Myocyte (in vitro differentiated cells): ENCODE measurements at places on chromosomes 6 and 20.
A peak's percentile ranks its signal among the peaks of the same experiment; 100 is the strongest.

- DNase-seq: no peak
Measured at GRCh38 chr20:44398335-44398734, 42.8 kb downstream of the HNF4A start.

DNA sequence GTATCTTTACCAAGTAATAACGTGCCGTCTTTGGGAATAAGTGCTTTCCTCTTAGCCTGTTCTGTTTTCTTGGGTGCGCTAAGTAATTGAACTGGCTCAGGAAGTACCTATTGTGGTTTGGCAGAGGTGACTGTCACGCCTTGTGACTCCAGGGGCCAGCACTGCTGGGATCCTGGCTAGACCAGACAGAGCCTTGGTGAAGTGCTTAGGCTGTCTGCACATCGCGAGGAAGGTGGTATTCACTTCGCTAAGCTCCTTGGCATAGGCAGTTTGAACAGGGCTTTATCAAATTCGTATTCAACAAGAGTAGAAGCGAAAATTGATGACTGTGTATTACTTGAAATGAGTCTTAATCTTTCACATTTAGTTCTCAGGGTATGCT lies 17.6 kb downstream of the PRDM1 start:
- DNase-seq: no peak

DNA sequence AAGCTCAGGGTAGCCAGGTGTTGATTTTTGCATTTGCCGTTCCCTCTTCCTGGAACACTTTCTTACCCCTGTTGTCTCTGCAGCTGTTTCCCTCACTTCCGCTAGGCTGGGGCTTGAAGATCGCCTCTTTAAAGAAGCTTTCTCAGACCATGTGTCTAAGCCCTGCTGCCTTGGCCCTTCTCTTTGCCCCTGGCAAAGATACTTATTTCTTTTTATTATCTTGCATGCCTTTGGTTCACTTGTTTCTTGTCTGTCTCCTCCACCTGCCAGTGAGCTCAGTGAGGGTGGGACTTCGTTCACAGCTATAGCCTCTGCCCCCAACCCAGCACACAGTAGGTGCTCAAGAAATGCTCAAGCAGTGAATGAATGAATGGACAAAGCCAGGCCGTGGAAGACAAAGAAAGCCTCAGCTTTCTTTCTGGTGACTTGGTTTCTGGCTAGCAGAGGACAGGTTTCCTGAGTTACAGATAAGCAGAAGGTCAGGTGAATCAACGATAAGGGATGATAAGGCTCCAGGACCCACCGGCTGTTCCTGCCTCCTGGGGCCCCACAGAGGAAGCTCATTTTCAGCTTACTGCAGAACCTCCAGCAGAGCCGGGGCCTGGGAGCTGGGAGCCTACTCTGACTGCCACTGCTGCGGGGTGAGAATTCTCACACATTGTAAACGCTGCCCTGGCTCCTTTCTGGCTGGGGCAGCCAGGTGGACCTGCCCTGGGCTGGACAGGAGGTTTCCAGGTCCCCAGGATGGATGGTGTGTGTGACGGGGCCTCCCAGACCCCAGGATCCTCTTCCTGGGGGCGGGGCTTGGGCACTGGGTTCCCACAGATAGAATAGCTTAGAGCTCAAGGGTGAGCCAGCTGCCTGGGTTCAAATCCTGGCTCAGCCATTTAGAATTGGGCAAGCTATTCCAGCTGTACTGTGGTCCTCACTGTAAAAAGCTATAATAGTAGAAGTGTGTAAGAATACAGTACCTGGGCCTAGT lies 29.8 kb downstream of the SNAI1 start:
- no peak for DNase-seq

GRCh38 chr6:125793863-125794262 lies 3.1 kb downstream of the NCOA7 start:
- DNase-seq: no peak

DNA sequence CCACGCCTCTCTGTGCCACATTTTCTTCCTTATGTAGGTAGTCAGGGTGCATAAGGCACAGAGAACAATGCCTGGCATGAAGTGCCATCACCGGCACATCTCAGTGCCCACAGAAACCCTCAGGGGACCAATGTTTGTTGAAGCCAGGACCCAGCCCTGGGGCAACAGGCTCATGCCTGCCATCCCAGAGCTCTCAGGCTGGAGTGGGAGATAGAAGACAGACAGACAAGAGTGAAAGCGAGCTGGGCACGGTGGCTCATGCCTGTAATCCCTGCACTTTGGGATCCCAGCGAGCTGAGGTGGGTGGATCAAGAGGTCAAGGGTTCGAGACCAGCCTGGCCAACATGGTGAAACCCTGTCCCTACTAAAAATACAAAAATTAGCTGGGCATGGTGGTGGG lies 13.5 kb downstream of the EFCAB8 start:
- no peak for DNase-seq

GRCh38 chr6:47168180-47168579 lies 126.0 kb upstream of the ADGRF1 start:
- peak; percentile 91 for DNase-seq

DNA sequence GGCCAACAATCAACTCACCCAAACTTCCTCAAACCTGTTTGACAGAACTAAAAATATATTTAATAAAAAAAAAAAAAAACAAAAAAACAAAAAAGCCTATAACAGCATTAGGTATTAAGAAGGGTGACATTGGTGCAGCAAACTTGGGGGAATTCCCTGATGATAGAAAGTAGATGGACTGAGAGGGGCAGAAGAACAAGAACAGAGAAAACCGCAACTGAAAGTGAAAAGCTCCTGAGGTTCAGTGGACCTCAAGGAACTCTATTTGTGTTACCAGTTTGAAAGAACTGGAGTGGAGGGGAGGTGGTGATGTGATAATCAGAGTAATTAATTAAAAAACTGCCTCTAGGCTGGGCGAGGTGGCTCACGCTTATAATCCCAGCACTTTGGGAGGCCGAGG lies 53.8 kb downstream of the MACROD2 start:
- no peak for DNase-seq

DNA sequence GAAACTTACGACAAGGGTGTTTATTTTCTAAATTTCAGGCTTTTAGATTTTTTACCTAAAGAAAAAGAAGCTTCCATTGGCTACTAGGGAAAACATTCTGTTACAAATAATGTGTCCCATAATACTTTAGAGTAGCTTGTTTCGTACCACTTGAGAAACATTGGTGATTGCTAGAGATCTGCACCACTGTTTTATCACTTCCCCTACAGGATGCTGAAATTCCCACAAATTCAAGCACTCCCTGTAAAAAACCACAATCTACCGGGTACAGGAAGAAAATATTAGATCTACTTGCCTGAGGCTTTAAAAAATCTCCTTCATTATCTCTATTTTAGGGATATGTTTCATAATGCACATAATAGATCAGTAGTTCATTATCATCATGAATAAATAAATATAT lies 29.9 kb downstream of the SEL1L2 start:
- DNase-seq: no peak

GRCh38 chr6:131258816-131259476 lies 123.7 kb downstream of the AKAP7 start:
- DNase-seq: peak; percentile 68

GRCh38 chr6:28282926-28283325 lies 1.6 kb downstream of the PGBD1 start:
- no peak for DNase-seq

DNA sequence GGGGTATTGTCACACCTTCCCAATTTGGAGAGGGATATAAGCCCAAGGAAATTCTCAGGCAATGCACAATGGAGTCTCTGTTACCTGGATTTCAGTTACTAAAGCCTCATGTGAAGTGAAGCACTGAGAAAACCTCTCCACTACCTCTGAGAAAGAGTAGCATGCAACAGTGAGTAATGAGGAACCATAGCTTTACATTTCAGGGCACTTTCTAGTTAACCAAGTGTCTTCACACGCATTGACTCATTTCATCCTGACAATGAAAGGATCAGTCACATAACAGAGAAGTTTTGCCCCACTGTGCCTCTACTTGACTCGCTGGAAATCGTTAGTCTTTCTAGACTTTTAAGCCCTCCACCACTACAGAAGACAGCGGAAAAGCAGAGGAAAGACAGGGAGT lies 86.2 kb upstream of the ARID1B start:
- no peak for DNase-seq

- no peak for DNase-seq
Measured at GRCh38 chr6:112268654-112269053, 14.3 kb upstream of the LAMA4 start.

DNA sequence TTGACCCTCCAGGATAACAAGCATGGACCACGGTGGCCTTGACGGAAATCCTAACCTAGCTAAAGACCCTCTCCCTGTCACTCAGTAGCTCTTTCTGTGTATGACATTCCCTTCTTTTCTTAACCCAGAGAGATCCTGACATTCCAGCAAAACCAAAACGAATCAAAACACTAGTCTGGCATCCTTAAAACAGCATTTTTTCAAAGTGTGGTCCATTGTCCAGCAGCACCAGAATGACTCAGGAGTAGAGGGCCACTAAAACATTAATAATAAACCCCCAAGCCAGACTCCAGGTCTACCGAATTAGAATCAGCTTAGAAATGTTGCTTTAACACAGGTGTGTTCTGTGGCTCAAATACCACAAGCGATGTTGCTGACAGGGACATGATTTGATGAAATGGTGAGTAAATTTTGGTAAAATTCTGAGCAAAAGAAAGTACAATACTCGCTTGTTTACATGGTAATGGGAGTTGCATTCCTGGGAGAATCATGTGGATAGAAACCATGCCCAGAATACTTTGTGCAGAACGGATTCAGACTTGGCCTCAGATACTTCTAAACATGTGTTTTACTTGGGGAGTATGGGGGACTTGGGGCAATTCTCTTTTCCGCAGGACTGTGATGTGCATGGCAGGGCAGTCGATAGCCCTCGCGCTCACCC lies 174.2 kb upstream of the KCNG1 start:
- no peak for DNase-seq

DNA sequence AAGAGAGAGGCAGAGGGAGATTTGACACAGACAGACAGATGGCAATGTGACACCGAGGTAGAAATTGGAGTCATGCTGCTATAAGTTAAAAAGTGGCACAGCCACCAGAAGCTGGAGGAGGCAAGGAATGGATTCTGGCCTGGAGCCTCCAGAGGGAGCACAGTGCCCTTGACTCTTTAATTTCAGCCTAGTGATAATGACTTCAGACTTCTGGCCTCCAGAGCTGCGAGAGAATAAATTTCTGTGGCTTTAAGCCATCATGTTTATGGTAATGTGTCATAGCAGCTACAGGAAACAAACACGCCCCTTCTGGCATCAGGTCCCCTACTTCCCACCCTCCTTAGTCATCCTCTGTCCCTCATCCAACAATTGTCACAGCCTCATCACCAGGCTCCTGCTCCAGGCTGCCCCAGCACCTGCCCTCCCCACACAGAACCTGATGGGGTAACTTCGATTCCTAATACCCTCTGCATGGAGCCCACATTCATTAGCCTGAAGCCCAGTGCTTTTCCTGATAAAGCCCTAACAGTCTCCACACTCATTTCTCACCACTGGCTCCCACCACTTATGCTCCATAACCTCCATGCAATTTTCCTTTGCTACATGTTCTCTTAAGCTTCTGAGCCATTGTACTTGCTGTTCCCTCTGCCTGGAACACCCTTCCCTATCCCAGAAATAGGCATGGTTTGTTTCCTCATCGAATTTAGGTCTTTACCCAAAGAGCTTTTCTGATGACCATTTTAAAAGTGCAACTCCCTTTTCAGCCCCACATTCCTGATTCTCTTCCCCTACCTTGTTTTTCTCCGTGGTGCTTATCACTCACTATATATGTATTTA lies 69.7 kb upstream of the TOX2 start:
- peak; percentile 92 for DNase-seq

DNA sequence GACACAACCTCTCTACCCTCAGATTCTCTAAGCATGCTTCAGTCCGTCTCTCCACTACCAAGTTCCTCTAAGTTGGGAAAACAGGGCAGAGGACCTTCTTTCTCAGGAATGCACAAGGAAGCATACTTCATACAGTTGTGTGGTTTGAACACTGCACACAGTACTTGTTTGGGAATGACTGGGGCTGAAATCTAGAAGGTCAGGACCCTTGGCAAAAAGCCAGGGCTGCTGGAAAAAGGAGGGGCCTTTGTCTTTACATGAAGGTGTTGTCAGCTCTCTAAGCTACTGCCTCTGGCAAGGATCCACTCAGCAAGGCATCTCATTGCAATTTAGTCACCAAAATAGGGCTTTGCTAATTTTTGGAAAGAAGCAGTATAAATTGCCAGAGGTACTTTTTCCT lies 20.7 kb upstream of the HEY2 start:
- no peak for DNase-seq

DNA sequence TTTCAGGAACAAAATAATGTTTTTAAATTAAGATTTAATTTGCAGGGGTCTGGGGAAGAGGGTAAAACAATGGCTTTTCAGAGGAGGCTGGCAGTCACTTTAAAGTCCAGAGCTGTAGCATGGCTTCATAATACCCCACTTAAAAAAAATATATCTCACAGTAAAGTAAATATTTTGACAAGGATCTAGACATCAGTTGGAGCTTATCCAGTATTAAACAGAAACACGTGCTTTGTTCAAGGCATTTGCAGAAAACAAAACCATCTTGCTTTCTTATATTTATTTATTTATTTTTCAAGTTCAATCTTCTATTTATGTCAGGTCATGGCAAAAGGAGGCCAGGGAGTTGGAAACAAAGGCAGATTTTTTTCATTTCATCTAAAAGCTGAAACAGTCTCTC lies 53.3 kb upstream of the PRL start:
- DNase-seq: no peak

DNA sequence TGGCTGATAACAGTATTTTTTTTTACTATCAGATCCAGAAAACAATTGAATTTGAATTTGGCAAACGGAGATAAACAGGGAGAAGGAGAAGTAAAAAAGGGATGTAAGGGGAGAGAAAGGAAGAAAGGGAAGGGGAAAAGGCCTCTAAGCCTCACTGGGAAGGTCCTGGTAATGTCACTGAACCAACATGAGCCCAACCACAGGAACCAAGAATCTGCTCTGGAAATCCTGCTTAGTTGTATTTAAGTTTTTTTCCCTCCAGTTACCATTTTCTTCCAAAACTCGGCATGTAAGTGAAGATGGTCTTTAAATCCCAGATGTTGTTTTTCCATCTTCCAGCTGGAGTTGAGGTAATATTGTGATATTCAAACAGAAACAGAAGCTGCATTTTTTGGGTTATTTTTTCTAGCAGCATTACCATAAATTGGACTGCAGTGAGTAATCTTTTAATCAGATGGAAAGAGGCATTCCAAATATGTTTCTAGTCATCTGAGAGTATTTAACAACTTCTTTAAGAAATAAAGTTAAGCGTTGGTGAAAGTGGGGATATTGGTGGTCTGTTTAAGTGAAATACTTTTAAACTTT lies 91.1 kb downstream of the TXNDC5 start:
- DNase-seq: no peak

DNA sequence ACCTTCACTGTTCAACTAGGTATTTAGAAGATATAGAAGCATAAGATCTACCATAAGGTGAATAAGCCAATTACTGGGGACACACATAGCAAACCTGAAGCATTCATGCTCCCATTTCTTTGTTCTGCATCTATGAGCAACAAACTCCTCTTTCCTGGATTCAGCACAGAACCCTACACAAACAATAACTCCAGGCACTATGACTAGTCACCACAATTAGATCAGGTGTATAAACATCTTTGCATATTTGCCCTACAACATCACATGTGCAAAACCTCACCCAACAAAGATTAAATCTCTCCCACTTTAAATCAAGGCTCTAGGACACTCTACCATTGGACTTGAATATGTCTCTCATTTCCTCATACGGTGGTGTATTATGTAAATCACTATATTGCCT lies 652.3 kb downstream of the EPHA7 start:
- DNase-seq: no peak

- DNase-seq: no peak
Measured at GRCh38 chr6:133704371-133704770, 184.5 kb upstream of the TCF21 start.

GRCh38 chr6:168536665-168537539 lies 95.9 kb downstream of the SMOC2 start:
- no peak for DNase-seq

GRCh38 chr20:2806351-2806701 lies 5.9 kb upstream of the CPXM1 start:
- DNase-seq: no peak
